ENCODE measurements at places on chromosomes 3 and 15.

DNA sequence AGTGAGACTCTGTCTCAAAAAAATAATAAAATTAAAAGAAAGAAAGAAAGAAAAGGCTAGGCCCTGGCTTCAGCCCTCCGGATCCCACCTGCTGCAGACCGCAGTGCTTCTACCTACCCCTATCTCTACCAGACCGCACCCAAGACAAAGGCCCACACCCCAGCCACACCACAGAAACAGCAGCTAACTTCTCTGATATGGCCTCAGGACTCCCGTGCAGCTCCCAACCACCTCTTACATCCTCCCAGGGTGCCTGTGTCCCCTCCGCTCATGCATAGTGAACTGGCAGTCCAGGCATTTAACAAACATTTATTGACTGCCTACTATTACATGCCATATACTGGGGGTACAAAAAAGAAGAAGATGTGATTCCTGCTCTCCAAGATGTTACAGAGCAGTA is 6.9 kb upstream of the HTR3C start:
- DNase-seq: no peak

DNA sequence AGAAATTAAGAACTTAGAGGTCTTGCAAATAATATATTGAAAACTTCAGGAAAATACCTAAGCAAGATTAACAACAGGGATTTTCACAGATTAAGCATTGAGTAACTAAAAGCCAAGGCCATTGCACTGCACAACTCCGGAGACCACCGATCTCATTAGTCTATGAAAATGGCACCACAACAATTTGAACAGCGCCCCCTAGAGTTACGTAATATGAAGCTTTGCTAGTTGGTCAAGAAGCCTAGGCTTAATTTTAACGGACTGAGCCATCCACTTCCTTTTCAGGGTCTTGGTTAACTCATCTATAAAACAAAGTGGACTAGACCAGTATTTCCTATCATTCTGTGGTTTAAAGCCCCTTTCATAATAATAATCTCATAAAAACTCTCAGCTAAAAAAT is 24.8 kb downstream of the TMEM212 start:
- DNase-seq: no peak

- DNase-seq: no peak
These were observed 693.7 kb downstream of the MCTP2 start for GRCh38 chr15:94924971-94925598.

DNA sequence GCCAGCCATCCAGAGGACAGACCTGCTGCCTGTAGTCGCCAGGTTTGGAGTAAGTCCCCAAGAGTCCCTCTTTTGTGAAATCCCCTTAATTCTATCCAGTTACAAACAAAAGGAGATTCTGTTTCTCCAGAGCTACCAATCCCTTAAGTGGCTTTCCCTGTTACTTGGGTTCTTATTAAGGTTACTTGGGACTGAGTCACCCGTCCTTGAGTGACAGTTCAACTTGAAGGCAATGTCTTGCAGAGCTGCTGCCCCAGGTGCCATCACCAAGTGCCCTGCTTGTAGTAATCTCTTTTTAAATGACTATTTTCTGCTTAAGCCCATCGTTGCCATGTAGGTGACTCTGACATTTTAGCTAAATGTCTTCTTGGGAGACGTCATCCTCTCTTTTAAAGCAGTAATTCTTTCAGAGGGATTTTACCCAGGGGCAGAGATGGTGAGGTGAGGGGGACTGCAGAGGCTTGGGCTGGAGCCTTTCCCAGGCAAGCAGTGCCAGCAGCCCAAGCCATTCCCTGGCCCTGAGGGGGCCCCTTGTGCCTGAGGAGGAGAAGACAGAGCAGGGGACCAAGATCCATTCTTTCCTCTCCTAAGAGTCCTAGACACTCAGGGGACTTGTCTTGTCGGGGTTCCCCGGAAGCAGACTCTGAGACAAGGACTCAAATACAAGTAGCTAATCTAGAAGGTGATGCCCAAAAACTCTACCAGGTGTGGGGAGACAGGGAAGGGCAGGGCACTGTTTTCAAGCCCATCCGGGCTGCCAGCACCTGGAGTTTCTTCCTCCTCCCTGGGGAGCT is 253.7 kb downstream of the PLCL2 start:
- DNase-seq: no peak

- no peak for DNase-seq
These were observed 44.4 kb upstream of the C3orf38 start for GRCh38 chr3:88105325-88105724.

DNA sequence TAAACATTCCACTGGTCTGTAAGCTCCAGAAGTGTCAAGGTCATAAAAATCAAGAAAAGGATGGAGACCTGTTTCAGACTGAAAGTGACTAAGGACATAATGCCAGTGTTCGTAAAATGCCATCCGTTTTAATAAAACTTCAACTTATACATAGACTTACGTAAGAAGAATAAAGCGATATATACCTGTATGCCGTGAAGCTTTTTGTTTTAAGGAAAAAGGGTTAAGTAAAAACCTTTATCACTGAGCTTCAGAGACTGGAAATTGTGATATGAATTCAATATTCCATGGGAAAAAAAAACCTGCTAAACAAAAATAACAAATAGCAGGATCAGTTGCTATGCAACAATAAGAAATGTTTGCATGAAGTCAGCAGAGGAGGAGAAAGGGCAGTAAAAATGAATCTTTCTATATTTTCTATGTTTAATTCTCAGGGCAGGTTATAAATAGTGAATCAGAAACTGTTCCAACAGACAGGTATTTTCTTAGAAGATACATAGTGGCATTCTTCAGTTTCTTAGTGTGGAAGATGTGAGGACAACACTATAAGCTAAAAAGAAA is 42.5 kb downstream of the CHSY1 start:
- DNase-seq: no peak

- no peak for DNase-seq
These were observed 6.1 kb downstream of the DNASE1L3 start for GRCh38 chr3:58204720-58205119.

GRCh38 chr3:23055733-23056376 is 147.3 kb upstream of the UBE2E2 start:
- no peak for DNase-seq

DNA sequence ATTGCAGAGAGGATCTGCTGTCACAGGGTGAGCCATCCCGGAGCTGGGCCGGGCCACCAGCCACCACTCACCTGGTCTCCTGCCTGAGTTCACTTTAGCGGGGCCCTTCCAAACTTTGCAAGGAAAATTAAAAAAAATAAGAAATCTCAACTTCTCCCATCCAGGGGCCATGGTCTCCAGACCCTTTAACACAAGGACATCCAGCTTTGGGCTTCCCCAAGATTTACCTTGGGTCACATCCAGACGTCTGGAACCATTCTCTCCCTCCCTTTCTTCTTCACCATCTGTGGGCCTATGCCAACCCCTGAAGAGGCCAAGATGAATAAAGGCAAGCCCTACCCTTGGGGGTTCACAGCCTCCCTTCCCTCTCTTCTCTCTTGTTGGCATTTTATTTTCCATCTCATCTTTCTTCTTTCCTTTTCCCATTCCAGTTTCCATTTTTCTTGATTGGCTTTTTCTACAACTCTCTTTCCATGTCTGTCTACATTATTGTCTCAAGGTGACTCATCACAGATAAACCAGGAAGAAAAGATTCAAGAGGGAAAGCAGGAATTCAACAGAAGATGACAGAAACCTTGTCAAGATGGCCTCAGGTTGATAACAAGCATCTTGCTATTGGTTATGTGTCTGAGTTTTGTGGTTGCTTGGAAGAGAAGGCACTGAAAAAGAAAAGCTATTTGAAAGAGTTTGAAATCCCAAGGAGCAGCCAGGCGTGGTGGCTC is 49.5 kb downstream of the ITGA11 start:
- no peak for DNase-seq

DNA sequence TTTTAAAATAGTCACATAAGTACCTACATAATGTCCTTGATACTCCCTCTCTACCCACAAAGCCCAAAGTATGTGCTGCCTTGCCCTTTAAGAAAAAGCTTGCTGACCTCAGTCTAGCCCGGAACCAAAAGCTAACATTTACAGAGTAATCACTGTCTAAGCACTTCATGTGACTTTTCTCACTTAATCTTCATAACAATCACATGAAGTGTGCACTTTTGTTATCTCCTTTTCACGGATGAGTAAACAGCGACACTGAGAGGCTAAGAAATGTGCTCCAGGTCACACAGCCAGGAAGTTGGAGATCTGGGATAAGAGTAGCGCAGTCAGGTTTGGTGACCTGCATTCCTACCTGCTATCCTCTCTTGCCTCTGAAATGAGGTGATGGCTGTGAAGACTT is 194.0 kb downstream of the ITPR1 start:
- no peak for DNase-seq

DNA sequence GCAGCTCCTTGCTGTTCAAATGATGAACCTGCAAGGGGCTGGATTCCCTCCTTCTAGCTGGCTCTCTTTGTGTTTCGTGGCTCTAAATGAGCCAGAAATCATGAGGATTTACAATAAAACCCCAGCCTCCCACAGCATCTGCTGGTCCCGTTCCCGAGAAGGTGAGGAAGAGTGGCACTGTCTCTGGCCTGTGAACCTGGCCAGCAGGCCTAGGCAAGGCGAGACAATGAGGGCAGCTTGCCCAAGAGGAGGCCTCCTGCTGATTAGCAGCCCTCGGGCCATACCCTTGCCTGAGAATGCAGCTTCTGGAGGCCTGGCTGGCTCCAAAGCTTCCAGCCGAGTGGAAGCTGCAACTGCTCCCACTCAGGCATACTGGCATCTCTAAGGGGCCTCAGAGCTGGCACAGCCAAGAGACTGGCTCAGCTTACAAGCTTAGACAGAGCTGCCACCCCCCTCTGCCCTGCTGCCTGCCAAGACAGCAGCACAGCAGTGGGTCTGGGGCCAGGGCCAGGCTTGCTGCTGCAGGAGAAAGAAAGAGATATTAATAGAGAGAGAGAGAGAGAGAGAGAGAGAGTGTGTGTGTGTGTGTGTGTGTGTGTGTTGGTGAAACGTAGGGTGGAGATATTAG is 76.5 kb downstream of the HMG20A start:
- no peak for DNase-seq

DNA sequence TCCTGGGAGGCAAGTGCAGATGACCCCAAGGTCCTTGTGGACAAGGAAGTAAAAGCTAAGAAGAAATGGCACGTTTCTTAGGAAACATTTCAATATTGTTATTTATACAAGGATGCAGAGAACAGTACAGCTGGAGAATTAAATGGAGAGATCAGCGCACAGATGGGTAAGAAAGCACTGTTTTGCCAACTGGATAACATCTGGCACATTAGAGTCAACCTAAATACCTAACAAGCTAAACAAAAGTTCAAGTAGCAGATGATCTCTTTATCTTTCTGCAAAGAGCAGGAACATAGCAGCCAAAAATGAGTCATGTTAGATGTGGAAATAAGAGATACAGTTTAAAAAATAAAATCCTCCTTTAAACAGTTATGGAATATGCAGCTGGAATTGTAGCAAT is 15.7 kb upstream of the DPPA4 start:
- DNase-seq: no peak

GRCh38 chr3:44016818-44017217 is 224.9 kb upstream of the TOPAZ1 start:
- DNase-seq: no peak

DNA sequence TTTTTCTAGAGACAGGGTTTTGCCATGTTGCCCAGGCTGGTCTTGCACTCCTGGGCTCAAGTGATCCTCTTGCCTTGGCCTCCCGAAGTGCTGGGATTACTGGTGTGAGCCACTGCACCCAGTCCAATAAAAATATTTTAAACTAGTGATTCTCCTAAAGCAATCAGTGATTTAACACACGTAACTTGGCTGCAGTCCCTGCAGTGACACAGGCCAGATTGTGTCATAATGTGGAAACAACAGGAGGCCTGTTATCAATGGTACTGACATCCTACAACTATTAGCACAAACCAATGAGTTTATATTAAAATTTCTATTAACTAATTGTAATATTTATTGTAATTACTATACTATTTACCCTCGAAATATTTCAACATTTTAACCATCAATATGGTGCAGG is 1.6 kb upstream of the SEC61A1 start:
- no peak for DNase-seq

DNA sequence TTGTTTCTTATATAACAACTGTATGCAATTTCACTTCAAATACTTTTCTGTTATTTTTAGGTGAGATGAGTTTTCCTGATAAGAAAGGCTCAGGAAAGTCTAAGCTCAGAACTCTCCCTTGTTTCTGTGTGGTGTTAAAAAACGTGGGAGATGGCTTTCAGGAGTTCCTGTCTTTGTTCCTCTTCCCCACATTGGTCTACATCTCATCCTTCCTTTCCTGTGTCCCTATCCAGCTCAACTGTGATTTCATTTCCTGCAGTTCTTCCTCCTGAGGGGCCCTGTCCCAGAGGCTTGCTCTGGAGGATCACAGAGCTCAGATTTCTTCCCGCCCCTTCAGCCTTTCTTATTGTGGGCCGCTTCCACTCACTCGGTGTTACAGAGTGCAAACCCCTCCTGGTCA is 11.2 kb downstream of the SEC13 start:
- no peak for DNase-seq

- no peak for DNase-seq
These were observed 58.6 kb downstream of the CACNA2D3 start for GRCh38 chr3:54180921-54181320.

- no peak for DNase-seq
These were observed 217.3 kb downstream of the SNRPN start for GRCh38 chr15:25171856-25172687.

GRCh38 chr3:116188231-116188785 is 257.0 kb downstream of the LSAMP start:
- DNase-seq: no peak

DNA sequence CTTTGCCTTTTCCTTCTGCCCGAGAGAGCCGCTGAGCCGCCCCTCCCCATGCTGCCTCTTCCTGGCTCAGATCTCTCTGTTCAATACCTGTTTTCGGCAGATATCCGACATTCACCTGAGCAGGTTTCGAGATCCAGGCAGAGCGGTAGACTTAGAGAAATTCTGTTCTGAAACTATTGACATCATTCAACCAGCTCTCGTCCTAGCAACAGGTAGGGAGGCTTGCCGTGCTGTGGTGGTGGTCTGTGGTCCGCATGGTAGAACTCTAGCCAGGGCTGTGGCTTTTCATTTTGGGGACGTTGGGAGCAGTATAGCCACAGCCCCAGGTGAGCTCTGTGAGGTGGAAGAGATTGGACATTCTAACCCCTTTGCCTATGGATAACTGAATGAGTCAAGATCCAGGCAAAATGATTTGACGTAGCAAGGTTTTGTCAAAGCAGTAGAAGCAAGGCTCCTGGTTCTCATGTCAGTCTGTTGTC is 810 bp downstream of the TMEM62 start:
- DNase-seq: no peak

DNA sequence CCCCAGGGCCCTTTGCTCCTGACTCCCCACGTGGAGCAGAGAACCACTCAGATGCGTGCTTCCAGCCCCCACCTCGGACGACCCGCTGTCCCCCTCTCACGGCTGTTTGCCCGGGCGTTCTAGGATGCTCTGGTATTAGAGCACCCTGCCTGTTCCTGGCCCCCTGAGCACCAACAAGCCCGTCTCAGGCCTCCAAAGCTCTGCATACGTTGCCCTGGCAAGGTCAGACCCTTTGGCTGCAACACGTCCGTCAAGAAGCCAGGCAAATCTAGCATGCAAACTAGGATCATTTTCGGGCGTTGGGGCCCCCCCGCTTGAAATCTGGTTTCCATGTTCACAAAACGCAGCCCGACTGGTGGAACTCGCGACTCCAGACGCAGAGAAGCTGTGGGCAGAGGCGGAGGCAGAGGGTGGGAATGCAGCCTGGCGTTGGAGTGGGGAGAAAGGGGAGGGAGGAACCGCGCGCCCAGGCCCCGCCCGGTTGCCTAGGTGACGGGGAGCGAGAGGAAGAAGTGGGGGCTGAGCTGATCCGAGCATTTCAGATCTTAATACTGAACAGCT is 86.2 kb upstream of the PIAS1 start:
- no peak for DNase-seq

Measured in NCI-H2029 treated with DMSO at 0.1 percent for 48 hours (cell line).